Head of caudate nucleus (tissue), 42 donors: ENCODE measurements at places on chromosomes 16 and 17.

- no peak for DNase-seq
These were observed 358.7 kb upstream of the MAF start for GRCh38 chr16:79959226-79959625.

DNA sequence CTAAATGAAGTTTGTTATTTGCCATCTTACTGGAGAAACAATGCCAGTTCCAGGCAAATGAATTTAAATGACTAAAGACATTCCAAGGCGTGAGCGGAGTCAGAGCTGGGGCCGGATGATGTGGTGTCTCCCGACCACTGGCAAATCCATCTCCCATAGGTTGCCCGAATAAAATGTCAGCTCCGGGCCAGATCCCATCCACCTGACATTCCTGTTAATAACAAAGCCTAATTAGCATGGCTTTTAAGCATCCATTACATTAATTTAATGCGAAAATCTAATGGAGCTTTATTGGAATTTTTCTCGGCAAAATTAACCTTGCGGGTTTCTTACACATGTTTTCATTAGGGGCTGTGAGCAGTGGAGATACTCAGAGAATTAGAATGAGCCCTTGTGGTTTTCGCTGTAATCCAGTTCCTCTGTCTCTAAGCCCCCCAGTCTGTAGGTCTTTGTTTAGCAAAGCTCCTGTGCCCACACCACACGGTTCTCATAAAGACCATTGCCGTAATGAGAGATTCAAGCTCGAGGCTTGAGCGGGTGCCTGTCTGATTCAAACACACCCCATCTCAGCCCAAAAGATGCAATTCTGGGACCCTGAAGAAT lies 123.3 kb downstream of the CCT6B start:
- no peak for DNase-seq

GRCh38 chr17:5410594-5411272 lies 8.7 kb downstream of the NUP88 start:
- no peak for DNase-seq

GRCh38 chr16:17556276-17557052 lies 85.7 kb upstream of the XYLT1 start:
- no peak for DNase-seq

GRCh38 chr16:50279504-50279865 lies 13.1 kb downstream of the ADCY7 start:
- no peak for DNase-seq

- no peak for DNase-seq
These were observed 989.0 kb downstream of the CDH11 start for GRCh38 chr16:64132759-64133361.

DNA sequence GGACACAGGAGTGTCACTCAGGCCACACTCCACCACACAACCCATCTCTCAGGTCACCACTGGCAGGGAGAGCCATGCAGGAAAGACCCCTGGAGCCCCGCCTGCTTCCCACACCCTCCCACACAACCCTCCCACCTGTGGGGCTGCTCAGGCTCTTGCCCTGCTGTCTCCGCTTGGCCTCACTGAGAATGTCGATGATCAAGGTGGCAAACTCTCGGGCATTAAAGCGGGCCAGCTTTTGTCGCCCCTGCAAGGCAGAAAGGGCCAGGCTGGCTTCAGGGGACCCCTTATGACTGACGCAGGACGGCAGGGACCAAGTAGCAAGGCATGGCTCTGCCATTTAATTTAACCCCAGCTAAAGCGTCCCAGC lies 8.5 kb downstream of the TP53I13 start:
- DNase-seq = no peak

DNA sequence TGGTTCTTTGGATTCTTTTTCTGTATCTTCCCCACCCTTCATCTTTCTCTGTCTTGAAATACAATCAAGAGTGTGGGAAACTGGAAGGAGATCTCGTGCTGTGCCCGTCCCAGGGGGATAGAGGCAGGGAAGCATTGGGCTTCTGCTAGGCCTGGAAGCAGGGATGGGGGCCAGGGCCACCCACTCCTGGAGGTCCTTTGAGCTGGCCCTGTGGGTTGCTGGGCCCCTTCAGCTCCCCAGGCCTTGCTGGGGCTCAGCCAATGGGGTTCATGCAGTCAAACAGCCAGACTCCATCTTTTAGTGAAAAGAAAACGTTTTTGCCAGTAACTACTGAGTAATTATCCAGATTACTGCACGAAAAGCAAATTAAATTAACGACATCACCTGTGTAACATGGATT lies 67.8 kb downstream of the CCDC182 start:
- DNase-seq = no peak

DNA sequence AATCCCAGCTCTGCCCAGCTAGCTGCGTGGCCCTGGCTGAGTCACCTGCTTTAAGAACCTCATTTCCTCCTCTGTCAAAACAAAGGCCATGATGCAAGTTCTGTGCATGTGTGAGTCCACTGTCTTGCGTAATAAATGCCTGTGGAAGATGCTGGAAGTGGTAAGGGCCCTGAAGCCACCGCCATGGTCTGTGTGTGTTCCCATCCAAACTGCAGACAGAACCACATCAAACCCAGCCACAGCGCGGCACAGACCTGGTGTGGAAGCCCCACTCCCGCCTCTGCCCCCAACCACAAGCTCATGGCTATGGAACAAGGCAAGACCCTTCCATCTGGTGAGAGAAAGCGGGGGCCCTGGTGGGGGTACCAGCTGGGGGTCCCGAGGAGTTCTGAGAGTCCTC lies 26.0 kb downstream of the NECAB2 start:
- no peak for DNase-seq

DNA sequence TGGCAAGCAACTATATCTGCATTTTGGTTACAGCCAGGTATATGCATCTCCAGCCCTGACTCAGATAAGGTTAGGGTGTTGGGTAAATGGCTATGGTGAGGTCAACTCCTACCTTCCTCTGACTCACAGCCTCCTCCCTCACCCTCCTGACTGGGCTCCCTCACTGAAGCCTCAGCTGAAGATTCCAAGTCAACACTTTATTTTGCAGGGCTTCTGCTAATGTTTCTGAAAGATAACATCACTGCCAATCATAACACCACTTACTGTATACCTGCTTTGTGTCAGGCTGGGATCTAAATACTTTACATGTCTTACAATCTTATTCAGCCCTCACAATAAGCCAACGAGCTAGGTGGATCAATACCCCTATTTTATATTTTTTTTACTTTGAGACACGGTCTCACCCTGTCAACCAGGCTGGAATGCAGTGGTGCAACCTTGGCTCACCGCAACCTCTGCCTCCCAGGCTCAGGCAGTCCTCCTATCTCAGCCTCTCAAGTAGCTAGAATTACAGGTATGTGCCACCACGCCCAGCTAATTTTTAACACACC lies 47.8 kb upstream of the GCSH start:
- DNase-seq = no peak

GRCh38 chr17:59786536-59787319 lies 79.3 kb downstream of the VMP1 start:
- no peak for DNase-seq

DNA sequence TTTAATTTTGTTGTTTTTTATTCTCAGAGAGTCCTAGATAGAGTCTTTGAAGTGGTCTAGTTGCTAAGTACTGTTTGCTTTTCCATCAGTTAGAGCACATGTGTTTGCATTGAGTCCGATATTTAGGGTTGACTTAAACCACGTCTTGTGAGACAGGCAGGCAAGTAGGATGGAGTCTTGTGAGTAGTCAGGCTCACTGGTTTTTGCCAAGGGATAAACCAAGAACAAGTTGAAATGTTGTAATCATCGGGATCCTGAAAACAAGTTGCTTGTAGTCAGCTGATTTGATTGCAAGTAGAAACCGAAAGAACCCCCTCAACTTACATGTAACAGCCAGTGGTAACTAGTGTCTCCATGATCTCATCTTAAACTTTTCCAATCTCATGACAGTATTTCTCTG lies 17.2 kb downstream of the ATP6V0A1 start:
- DNase-seq = no peak

DNA sequence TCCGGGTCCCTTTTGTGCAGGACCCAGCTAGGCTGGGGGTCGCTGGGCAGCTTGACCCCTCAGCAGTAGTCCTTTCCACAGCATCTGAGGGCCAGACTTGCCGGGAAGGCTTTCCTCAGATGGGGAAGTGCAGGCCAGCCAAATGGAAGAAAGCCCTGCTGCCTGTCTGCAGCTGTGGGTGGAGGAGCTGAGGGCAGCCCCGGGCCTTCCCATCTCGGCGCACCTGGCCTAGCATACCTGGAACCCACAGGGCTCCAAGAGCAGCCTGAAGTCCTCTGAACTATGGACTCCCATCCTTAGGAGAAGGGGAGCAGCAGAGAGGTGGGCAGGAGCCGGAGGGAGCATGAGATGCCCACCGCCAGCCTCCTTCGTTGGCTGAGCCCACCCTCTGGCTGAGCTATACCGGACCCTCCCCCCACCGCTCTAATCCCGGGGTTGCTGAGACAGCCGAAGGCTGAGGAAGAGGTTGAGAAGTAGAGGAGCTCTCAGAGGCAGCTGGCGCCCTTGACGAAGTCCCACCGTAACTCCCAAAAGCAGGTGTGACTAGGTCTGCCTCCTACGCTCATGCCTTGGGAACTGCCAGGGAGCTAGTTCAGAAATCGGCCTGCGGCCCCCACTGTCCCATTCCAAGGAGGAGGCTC lies 13.2 kb downstream of the UBALD2 start:
- no peak for DNase-seq

GRCh38 chr17:20852990-20853370 lies 189.8 kb downstream of the USP22 start:
- DNase-seq = no peak

- peak; percentile 26 for DNase-seq
These were observed 57.0 kb downstream of the PITPNC1 start for GRCh38 chr17:67434061-67434525.

GRCh38 chr16:64410306-64410705 lies 711.6 kb downstream of the CDH11 start:
- no peak for DNase-seq

GRCh38 chr17:61203671-61204131 lies 195.9 kb upstream of the TBX2 start:
- DNase-seq = no peak

GRCh38 chr17:41417127-41417526 lies 7.3 kb downstream of the KRT37 start:
- no peak for DNase-seq

DNA sequence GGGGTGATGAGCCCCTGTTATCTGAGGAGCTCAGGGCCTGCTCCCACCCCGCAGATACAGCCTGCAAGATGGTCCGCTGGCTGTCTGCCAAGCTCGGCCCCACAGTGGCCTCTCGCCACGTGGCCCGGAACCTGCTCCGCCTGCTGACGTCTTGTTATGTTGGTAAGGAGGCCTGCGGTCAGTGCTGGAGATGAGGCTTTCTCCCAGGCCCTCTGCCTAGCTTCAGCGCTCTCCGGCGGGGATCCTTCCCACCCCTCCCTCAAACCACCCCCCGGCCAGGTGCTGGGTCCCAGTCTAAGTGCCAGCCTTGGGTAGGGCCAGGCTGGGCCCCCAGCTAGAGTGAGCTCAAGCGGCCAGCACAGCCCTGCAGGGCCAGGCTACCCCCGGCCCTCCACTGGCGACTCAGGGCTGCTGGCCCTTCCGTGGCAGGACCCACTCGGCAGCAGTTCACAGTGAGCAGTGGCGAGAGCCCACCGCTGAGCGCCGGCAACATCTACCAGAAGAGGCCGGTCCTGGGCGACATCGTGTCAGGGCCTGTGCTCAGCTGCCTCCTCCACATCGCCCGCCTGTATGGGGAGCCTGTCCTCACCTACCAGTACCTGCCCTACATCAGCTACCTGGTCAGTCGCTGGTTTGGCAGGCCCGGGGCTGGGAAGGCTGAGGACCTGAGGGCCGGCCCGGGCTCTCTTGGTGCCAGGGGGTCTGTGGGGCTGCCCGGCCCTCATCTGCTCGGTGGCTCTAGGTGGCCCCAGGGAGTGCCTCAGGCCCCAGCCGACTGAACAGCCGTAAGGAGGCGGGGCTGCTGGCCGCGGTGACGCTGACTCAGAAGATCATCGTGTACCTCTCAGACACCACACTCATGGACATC lies 6.1 kb downstream of the WDR81 start:
- DNase-seq = peak; percentile 69

DNA sequence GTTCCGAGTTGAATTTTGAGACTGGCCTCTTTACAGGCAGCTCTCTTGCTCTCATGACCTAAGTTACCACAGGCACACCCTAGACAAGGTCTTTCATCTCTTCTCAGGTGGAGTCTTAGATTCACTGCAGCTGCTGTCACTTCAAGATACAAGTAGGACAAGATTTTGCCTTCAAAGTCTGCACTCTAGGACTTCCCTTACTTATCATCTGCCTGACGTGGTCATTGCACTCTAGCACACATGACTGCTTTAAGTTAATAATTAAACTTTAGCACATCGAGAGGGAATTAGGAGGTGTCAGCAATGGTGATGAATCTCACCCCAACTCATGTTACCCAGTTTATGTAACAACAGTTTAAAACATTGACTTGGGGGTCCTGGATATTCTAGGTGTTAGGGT lies 25.6 kb downstream of the RNF135 start:
- DNase-seq = no peak

DNA sequence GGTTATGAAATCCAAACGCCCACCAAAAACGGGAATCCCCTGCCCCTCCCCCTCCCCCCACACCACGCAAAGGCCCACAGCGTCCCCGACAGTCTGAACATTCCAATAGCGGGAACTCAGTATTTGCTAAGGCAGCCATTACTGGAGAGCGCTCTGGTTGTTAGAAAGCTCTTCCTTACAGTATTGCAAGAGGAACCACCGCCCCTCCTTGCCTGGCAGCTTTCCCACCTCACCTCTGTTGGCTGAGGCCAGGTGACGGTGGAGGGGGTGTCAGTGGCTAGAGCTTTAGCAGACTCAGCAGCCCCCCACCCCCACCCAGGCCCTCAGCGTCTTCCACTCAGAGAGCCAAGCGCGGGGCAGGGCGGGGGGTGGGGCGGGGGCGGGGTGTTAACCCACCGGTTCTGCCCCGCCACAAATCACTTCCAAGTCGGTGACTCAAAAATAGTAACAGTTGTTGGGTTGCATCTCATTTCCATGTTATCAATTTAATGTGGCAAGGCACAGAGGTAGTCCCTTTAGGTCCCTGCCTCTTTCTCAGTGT lies 2.2 kb upstream of the PLEKHH3 start:
- no peak for DNase-seq

GRCh38 chr17:10557422-10557821 lies 8.0 kb upstream of the MYH2 start:
- DNase-seq = no peak

- DNase-seq = no peak
These were observed 25.4 kb downstream of the CDRT15 start for GRCh38 chr17:14211246-14211645.
